Hematopoietic multipotent progenitor cell treated with erythropoietin and hydrocortisone succinate and interleukin-3 and kit ligand, for 17 days (in vitro differentiated cells): ENCODE measurements at places on chromosomes 12 and 14.

DNA sequence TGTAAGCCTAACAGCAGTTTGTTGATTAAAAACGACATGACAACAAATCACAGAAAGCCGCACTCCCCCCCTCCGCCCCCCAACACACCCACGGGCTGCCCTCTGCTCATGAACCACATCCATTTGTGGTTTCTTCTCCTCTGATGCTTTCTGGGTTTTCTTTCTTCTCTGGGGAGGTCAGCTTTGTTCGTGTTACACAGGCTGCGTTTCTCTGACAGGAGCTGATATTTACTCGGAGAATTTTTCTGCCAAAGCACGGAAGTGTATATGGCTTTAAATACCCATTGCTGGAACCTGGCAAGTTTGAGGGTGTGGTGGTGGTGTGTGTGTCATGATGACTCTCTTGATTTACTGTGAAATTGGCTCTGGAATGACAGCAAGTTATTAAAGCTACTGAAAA is 883.7 kb upstream of the TMEM132C start:
- DNase-seq = no peak

DNA sequence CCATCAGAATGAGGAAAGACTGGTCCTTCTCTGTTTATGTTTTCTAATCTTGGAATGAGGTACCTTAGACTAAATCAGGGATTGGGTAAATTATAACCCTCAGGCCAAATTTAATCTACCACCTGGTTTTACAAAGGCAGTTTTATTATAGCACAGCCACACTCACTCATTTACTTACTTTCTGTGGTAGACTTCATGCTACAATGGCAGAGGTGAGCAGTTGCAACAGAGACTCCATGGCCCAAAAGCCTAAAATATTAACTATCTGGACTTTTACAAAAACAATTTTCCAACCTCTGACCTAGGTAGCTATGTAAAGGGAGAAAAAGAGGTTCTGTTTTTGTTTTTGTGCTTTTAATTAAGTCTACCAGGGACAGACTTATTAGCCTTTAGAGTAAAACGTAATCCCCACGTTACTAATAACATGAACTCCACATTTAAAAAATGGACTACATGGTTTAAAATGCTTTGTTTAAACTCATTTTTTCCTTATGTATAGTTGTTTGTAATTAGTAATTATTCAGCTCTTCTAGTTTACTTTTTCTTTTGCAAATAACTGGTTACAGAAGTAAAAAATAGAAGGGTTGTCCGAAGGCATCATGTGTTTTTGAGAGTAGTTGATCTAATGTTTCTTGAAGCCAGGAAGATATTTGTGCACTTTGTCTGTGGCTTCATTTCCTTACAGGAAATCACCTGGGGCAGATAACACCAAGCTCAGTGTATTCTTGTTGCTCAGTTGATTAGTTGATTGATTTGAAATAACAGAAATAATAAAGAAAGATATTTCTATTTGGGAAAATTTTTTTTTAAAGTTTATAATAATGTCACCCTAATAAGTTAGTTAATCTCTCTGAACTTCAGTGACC is 57.6 kb upstream of the ATP2B1 start:
- DNase-seq = no peak

DNA sequence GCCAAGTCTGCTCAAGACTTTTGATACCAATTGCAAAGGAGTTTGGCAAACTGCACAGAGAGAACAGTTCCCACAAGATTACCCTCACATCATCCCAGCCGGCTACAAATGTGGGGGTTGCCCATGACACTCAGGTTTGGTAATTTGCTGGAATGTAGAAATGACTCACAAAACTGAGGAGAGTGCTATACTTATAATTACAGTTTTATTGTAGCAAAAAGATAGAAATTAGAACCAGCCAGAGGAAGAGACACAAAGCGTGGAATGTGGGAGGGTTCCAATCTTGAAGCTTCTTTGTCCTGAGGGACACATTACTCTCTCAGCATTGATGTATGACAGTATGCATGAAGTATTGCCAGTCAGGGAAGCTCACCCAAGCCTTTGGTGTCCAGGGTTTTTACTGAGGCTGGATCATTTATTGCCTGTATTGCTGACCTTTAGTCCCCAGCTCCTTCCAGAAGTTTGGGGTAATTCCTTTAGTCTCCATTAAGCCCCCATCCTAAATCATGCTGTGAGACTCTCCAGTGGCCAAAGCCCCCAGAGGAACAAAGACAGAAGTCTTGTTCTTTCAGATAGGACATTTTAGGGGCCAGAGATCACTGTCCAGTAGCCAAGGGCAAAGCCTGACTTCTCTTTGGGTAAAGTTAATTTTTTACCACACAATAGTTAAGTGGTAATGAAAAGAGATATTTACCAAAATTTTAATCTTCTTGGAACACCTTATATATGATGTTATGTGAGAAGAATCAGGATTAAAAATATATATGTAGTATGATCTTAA is 9.9 kb downstream of the TBK1 start:
- no peak for DNase-seq

DNA sequence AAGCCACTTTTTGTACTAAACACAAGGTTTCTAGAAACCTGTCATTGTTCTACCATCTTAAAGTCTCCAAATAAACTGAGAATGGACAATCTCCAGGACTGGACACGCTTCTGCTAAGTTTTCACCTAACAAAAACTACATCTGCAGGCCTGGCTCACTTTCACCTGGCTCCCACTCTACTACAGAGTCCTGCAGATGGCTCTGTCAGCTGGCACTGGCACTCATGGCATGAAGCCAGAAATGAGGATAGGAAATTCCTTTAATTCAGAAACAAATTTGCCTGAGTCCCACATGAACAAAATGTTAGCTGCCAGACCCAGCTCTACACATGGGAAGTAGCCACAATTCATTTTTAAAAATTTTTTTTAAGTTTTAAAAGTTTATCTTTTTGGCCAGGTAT is 42.1 kb downstream of the STXBP6 start:
- no peak for DNase-seq

DNA sequence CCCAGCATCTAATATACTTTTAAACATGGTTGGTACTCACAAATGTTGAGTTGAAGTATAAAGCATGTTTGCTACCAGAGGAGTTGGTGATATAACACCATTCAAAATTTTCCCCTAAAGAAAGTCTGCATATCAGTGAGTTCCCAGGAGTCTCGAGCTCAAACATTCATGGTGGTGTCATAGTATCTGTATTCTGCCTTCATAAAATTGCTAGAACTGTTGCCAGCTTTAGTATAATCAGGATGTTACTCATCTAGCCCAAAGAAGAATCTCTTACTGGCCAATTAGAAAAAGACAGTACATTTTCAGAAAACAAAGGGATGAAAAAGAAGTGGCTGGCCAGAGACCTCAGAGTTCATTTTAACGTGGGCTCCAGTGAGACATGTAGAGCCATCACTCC is 374.7 kb downstream of the KCNH5 start:
- DNase-seq = no peak

GRCh38 chr14:103284574-103285467 is 49.2 kb upstream of the EIF5 start:
- no peak for DNase-seq

DNA sequence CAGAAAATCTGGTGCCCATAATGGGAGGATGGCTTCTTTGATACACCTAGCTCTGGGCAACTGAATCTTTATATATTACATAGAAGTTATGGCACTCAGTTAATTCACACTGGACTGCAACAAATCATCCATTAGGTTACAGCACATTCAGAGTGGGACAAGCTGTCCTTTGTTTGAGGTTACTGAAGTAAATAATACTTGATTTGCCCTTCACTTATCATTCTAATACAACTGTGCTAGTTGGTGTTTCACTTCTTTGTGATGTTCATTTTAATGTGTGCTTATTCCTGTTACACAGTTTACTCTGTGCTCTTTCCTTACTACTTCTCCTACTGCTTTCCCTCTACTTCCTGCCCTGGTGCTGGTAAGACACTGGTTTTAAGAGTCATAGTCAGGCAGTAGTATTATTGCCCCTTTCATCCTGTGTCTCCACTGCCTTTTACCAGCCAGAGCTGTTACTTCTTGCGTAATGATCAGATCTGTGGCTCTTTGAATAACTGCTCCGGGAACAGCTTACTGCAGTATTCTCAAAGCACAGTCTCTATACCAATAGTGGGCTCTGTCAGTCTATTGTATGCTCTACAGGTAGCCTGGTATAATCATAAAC is 36.4 kb upstream of the GXYLT1 start:
- DNase-seq = no peak

DNA sequence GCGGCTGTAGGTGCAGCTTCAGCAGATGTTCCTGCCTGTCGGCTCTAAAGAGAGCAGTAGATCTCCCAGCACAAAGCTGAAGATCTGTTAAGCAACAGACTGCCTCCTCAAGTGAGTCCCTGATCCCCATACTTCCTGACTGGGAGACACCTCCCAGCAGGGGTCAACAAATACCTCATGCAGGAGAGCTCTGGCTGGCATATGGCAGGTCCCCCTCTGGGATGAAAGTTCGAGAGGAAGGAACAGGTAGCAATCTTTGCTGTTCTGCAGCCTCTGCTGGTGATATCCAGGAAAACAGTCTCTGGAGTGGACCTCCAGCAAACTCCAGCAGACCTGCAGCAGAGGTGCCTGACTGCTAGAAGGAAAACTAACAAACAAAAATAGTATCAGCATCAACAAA is 337.1 kb upstream of the USP15 start:
- DNase-seq = no peak
